Activated CD4-positive, alpha-beta T cell treated with anti-CD3 and anti-CD28 coated beads, Interleukin-2, amount 50 U/mL, for 16 hours (primary cell): ENCODE measurements at places on chromosomes 7 and 10.

GRCh38 chr7:152643979-152644559 lies 31.9 kb downstream of the XRCC2 start:
- no peak for DNase-seq

DNA sequence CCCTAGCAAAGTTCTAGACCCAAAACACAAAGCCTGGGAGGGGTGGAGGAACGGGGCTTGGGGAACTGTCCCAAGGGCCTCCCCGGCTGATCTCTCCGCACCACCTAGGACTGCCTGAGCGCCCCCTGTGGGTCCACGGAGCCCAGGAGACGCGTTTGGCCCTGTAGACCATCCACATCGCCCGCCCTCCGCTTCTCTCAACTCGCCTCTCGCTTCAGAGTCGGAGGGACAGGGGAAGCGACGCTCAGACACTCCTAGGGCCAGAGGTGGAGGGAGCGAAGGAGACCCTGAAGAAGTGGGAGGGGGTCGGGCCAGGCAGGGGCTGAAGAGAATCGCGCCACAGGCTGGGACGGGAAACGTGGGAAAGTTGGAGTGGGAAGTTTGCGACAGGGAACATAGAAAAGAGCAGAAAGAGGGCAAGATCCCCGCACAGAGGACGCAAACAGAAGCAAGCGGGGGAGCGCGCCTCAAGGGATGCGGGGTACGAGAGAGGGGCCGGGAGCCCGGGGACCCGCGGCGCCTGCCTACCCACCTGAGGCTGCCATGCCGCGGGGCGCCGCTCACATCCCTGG lies 378 bp downstream of the PIK3AP1 start:
- peak; percentile 46 for DNase-seq

DNA sequence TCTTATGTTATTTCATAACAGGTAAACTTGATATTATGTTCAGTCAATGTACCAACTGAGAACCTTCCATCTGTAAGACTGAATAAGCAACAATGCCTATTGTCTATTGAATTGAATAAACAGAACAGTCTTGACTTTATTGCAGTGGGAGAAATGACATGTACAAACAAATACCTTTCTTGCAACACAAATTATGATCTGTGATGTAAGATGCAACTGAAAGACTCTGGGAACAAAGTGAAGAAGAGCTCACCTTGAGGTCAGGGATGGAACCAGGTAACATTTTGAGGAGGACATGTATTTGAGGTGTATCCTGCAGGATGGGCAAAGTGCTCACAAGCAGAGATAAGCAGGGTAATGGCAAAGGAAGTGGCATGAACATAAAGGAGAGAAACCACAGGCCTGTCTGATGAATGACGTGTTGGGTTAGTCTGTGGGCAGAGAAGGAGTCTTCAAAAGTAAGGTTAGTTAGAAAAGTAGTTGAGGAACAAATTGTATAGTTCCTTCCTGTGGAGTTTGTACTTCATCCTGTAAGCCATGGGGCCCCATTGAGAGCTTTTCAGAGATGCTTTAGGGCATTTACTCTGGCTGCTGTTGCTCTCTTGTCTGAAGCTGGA lies 9.5 kb downstream of the PNLIPRP3 start:
- peak; percentile 12 for DNase-seq

DNA sequence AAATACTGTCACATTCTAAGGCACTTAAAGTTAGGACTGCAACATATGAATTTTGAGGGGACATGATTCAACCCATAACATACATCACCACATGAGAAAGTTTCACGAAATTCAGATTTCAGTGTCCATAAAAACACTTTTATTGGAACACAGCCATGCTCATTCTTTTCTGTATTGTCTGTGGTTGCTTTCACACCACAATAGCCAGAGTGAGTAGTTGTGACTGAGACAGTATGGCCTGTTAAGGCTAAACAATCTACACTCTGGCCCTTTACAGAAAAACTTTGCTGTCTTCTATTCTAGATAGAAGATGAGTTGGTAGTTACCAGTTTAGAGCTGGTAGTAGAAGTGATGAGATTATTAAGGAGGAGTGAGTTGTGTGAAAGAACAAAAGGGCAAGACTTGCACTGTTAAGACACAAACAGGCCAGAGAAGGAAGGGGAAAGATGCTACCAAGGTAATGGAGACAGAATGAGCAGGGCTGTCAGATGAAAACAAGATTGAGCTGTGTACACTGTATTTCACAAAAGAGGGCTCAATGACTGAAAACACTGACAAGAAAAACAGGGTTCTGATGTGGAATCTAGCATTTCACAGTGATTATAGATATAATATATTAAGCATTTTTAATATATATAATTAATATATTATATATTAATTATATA lies 108.6 kb downstream of the PPP1R3A start:
- no peak for DNase-seq

DNA sequence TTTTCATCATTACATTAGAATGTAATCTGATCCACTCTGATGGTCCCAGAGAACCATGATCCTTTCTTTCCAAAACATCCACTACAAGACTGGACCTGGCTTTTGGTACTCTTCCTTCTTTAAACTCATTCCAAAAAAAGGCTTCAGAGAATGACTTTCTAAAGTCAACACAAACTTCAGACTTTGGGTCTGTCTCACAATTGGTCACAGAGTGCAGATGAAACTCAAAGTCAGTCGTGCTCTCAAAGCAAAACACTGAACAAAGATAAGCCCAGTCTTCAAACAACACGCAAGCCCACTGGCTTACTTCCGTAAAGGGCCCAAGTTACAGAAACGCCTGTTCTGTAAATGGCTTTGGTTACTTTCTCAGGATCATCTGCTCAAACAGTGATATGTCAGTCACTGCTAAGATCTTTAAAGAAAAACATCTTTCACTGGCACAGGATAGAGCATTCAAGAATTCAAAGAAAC lies 250.9 kb upstream of the MKLN1 start:
- DNase-seq = no peak

DNA sequence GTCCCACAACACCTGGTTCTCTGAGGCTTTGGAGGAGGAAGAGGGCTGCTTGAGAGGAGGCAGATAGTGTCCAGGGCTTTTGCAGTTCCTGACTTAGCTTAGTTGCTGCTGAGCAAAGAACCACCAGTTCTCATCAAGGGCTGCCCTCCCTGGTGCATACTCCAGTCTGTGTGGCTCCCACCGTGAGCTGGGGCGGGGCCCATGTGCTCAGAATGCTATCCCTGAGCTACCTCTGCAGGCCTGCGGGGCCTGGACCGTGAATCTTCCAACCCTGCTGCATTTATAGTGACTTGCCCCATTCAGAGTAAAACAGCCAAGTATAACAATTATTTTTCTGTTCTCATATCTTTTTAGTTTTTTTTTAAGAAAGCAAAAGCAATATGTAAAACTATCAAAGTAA lies 49.2 kb downstream of the TACR2 start:
- DNase-seq = no peak

DNA sequence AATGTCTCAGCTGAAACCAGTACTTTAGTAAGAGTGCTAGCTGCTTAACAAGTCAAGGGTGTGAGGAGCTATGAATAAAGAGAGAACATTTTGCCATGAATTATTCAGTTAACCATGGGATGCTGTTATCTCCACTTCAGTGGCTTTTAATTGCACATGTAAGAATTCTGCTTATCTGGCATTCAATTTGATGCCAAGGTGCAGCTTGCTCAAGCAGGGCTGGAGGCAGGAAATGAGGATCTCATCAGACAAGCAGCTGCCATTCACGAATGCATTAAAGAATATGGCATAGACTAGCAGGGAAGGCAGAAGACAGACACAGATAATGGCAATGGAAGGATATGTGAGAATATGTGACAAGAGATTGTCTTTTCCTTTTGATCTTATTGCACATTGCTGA lies 697.8 kb downstream of the NRG3 start:
- no peak for DNase-seq

DNA sequence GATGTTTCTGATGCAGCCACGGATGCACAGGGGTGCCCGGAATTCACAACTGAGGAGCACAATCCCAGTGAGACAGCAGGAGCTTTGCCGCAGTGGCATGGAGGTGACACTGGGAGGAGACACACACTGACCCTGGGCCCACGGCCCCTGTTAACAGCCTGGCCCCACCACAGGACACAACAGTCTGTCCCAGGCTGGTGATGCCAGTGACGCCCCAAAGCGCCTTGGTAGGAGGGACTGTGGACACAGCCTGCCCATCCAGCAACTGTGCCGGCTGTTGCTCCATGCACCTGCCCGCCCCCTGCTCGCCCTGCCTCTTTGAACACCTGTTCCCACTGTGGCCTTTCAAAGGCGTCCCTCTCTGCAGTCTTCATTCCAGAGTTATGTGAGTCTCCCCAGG lies 49.8 kb downstream of the KLF6 start:
- no peak for DNase-seq

DNA sequence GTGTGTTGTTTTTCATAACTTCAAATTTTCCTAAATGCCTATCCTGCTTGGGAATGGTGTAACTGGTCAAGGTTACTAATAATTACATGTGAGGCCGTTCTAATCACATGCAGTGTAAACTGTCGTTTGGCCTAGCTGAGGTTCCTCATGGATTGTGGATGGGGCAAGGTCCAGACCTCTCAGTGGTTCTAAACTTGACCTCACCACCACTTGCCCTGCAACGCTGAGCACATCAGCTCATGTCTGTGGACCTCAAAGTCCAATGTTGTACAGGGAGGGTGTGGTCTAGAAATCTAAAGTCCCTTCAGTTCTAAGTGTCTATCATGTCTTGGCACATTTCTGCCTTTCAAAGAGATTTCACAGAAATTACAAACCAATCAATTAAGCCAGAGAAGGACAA lies 15.6 kb downstream of the RBP3 start:
- no peak for DNase-seq

- no peak for DNase-seq
Observed at GRCh38 chr10:98078774-98079173, 48.4 kb upstream of the CRTAC1 start.

- DNase-seq = no peak
Observed at GRCh38 chr7:50729962-50730361, 52.7 kb downstream of the GRB10 start.

DNA sequence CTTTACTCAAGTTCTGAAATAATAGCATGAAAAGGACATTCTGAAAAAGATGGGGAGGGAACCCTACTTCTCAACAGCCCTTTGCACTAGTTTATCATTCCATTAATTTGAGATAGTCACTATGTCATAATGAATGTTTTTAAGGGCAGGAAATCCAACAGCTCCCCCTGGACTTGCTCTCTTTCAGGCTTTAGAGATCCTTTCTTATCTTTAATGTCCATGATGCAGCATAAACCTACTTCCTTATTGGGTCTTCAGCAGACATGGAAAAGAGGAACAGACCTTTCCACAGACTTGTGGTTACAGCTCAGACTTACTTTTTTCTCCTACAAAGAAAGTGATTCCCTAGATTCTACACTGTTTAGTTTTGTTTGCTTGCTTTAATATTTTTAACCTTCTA lies 87.3 kb downstream of the IDE start:
- no peak for DNase-seq

- peak; percentile 92 for DNase-seq
Observed at GRCh38 chr10:119131512-119132240, 27.8 kb downstream of the DENND10 start.

GRCh38 chr7:100167912-100168323 lies 499 bp downstream of the GAL3ST4 start:
- no peak for DNase-seq

GRCh38 chr7:7114575-7115291 lies 67.6 kb upstream of the C1GALT1 start:
- no peak for DNase-seq

GRCh38 chr7:104978460-104978859 lies 35.5 kb upstream of the KMT2E start:
- no peak for DNase-seq

GRCh38 chr7:98869027-98869596 lies 702 bp downstream of the TMEM130 start:
- DNase-seq = no peak

GRCh38 chr7:139842401-139843210 lies 13.5 kb downstream of the TBXAS1 start:
- no peak for DNase-seq

- DNase-seq = no peak
Observed at GRCh38 chr10:15943426-15943825, 83.1 kb upstream of the MINDY3 start.

DNA sequence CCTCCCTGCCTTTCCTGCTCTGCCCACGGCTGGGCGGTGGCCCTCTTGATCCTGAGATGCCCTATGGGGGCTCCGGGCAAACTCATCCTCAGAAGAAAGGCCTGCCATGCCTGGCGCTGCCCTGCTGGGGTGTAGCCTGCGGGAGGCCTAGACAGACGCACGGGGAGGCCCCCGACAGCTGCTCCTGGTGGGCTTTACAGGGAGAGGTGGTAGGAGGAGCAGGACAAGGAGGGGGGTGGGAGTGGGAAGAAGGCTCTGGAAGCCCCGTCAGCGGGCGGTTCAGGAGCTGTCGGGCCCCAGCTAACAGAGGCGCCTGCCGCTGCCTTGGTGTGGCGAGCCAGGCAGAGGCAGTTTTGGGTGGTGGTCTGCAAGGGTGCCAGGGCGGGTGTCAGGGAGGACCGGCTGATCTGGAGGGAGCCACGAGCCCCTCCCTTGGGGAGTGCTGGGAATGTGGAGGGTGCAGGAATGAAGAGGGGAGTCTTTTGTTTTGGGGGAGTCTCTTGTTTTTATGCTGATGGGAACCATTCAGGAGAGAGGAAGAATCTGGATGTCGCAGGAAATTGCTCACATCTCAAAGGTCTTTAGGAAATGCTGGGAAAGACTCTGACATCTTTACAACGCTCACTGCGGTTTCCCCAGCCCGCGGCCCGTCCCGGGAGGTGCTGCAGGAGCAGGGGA lies 63.5 kb downstream of the CFAP46 start:
- no peak for DNase-seq

DNA sequence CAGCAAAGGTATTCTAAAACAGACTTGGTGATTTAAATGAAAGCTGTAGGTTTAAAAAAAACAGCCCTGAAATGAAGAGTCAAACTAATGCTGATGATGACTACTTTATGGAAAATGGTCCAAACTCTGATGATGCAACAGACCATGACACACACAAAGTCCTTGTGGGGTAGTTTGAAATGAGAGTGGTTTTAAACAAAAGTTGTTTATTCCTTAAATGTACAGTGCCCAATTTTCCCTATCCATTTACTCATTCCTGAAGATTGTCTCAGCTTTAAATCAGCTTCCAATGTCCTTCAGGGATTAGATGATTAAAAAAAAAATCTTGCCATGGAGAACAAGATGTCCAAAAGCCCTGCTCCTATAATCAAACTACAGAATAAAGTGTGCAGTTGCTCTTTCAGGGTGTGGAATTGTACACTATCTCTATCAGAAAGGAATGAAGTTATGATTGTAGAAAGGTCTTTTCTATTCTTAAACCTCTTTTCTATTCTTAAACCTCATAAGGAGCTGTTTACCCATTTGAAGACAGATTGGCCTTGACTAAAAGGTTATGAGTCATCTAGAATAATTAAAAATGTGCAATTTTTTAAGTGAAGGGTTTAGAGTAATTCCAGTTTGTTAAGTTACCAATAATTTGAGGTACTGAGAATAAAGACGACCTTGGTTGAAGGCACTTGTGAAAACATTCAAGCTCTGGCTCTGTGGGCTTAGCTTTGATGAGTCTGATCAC lies 70.2 kb upstream of the ITGA8 start:
- DNase-seq = no peak

- DNase-seq = no peak
Observed at GRCh38 chr7:73812996-73813395, 17.8 kb upstream of the CLDN4 start.
